ENCODE measurements at places on chromosomes 1 and 21. TPM values are rescaled to one million over a fixed set of nuclear protein-coding genes. Genes with fewer than 3 reads are reported as not detected.

GRCh38 chr21:34642211-34643075 lies 26.4 kb upstream of the CLIC6 start:
- no peaks in the 10 kb centered on the region for H3K36me3 ChIP-seq
- DNase-seq, result no peak
- no peak overlapping the region for H3K27ac ChIP-seq

DNA sequence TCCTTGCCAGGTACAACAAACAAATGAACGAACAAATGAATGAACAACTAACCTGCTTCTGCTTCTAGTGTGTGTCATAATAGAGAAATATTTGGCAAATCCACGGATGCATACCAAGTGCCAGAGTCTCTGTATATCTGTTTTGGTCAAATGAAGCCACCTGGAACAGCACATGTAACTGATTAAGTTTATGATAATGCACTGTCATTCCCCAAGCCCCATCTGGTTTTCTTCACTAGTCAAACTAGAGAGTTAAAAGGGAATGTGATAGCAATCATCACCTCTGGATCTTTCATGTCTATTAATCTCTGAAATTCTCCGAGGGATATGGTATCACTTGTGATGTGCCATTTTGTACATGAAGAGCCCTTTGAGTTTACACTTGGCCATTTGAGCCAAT lies 21.0 kb upstream of the SCAF4 start:
- H3K27ac ChIP-seq, result no peak overlapping the region
- H3K4me3 ChIP-seq, result no peak overlapping the region
- H3K36me3 ChIP-seq, result no peaks in the 10 kb centered on the region
- H3K4me1 ChIP-seq, result no peaks in the 10 kb centered on the region
- no peaks in the 10 kb centered on the region for H3K27me3 ChIP-seq
- DNase-seq, result no peak

DNA sequence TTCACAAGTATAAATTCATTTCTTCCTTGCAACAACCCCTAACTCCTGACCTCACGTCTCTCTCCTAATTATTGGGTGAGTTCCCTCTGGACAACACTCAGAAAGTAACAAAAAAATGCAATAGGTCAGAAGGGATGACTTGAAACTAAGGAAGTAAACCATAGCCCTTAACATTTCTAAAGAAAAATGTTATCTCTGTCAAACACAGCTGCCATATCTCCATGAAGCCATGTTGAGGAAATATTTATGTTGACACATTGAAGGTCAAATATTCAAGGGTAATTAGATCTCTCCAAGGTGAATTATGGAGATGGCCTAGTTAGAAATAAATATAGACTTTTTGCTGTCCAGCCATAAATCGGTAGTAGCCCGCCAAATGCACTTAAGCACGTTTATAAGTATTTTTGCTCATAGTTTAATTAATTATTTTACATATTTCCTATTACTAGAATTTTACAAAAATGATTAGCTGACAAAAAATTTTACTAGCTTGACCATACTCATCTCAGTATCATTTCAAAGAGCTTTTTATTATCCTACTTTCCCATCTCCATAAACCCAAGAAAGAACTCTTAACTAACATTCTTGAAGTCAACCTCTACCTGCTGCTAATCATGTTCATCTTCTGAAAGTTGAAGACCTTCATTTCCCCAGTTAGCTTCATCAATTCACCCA lies 160.1 kb upstream of the PKN2 start:
- no peak for DNase-seq
- no peaks in the 10 kb centered on the region for H3K27me3 ChIP-seq
- no peaks in the 10 kb centered on the region for H3K4me1 ChIP-seq
- H3K4me3 ChIP-seq, result no peak overlapping the region
- H3K36me3 ChIP-seq, result no peaks in the 10 kb centered on the region
- no peak overlapping the region for H3K27ac ChIP-seq

DNA sequence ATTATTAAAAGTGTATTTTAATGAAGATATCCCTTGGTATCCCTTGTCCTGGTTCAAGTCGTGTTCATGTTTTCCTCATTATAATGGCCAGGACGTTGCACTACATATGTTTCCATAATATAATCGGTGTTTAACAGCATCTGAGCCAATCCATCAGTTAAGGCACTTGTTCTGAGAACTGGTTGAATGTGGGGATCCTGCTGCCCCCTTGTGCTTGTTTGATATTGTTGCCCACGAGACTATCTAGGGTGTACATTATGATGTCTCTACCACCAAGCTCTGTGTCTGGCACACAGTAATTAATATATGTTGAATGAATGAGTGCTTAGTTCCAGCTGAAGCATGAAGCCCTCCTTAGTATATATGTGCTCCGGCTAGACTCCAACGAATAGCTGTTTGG lies 193.0 kb downstream of the CACNA1E start:
- no peak overlapping the region for H3K4me3 ChIP-seq
- no peaks in the 10 kb centered on the region for H3K36me3 ChIP-seq
- H3K27me3 ChIP-seq, result peaks cover 12% of the 10 kb centered on the region
- no peaks in the 10 kb centered on the region for H3K4me1 ChIP-seq

DNA sequence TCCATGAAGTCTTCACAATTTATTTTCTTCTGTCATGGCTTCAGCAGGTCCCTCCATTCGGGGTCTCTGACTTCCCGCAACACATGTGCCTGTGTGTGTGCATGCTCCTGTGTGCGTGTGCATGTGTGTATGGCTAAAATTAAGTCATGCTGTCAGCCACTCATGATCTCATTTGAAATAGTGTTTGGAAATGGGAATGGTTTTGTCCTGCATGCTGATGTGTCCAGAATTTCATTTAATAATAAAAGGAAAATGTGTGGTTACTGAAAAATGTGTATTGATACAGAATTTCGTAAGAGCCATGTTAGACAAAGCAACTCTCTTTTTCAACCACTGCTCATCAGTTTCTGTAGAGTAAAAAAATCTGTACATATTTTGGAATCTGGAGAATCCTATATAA lies 123.8 kb upstream of the PRDX6 start:
- peaks cover 28% of the 10 kb centered on the region for H3K4me1 ChIP-seq
- no peak overlapping the region for H3K4me3 ChIP-seq
- no peaks in the 10 kb centered on the region for H3K27me3 ChIP-seq
- DNase-seq, result no peak
- H3K36me3 ChIP-seq, result peaks cover 9% of the 10 kb centered on the region

GRCh38 chr1:32335790-32336590 lies at the start of gene MARCKSL1:
TSS of gene MARCKSL1 (minus strand) at chr1:32336233. CDS start at chr1:32336033, 200 bp downstream.
- H3K27ac ChIP-seq, result peak within 1 kb of the TSS; percentile 87
- H3K27me3 ChIP-seq, result no peaks in the 10 kb centered on the region
- peaks cover 33% of the 10 kb centered on the region for H3K36me3 ChIP-seq
- peak; percentile 90 for DNase-seq

DNA sequence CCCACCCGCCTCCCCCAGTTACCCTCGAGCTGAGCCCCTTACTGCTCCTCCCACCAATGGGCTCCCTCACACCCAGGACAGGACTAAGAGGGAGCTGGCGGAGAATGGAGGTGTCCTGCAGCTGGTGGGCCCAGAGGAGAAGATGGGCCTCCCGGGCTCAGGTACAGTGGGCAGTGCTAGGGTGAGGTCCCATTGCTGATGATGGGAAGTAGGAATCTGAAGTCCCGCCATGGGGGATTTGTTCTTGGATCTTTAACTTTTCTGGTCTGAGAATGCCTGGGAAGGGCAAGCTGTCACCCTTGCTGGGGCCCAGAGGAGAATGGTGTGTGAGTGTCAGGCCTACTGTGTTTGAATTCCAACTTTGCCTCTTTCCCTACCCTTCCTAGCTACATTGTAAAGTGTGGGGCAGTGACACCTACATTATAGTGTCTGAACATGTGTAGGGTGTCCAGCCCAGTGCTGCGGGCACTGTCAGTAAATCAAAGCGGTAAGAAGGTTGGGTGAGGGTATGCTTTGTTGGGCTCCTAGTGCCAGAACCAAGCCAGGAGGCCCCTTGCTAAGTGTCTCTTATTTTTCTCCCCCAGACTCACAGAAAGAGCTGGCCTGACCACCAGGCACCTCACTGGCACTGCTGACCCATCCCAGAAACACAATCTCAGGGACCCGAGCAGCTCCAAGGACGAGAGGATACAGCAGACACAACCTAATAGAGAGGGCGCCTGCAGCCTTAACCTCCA lies 44.7 kb downstream of the YARS1 start:
- H3K4me1 ChIP-seq, result no peaks in the 10 kb centered on the region
- no peak overlapping the region for H3K27ac ChIP-seq
- H3K4me3 ChIP-seq, result no peak overlapping the region
- H3K27me3 ChIP-seq, result no peaks in the 10 kb centered on the region
- peaks cover 33% of the 10 kb centered on the region for H3K36me3 ChIP-seq

DNA sequence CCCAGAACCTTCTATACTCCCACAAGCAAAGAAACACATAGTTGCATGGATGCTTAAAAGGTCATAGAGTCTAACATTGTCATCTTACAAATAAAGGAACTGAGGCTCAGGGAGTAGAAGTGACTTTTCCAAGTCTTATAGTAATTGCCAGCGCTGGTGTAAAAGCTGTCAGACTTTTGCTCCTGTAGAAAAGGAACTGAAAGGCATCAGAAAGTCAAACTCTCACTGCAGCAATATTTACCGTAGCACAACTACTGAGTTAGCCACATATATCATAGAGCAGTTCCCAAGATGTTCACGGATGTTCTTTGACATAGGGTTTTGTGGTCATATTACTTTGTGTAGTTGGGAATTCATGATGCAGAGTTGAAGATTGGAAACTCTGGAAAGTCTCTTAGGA lies 16.6 kb upstream of the USP24 start:
- no peaks in the 10 kb centered on the region for H3K27me3 ChIP-seq
- DNase-seq, result no peak
- no peak overlapping the region for H3K4me3 ChIP-seq
- no peak overlapping the region for H3K27ac ChIP-seq

The RIIAD1 gene
- total RNA-seq, result not detected

The MR1 gene
- total RNA-seq, result 24.8 TPM

The FNDC5 gene
- total RNA-seq, result 1.4 TPM

DNA sequence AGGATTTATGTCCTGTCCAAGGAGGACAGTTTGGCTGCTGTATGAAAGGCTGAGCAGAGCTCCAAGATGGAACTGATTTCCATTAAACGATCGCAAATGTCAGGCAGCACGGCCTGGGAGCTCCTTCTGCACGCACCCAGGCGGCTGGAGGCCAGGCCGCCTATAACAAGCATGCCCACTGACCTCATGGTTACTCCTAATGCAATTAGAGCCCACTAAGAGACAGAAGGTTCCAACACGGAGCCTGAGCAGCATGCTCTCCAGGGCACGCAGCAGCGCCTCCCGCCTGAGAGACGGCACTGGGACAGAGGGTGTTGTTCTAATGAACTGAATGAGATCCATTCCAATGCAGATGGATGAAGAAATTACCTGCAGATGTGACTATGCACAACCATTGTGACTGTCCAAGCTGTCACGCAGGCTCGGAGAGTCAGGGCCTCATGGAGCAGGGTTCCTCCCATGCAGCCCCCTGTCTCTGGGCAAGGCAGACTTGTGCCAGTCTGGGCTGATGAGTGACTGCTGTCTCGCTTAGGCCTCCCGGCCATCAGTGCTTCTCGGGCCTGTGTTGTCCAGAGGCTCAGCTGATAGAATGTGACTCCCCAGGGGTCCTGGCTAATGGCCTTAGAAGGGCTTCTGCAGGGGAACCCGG lies 25.2 kb upstream of the CDCA8 start:
- H3K4me3 ChIP-seq, result no peak overlapping the region
- no peaks in the 10 kb centered on the region for H3K4me1 ChIP-seq
- no peak overlapping the region for H3K27ac ChIP-seq
- H3K27me3 ChIP-seq, result peaks cover 3% of the 10 kb centered on the region
- no peak for DNase-seq

GRCh38 chr1:78440381-78440793 lies 50.4 kb upstream of the PTGFR start:
- H3K4me1 ChIP-seq, result no peaks in the 10 kb centered on the region
- H3K4me3 ChIP-seq, result no peak overlapping the region

The MYOG gene
- total RNA-seq, result not detected

GRCh38 chr1:26099780-26100179 lies 11.8 kb upstream of the PDIK1L start:
- peaks cover 12% of the 10 kb centered on the region for H3K27me3 ChIP-seq
- H3K36me3 ChIP-seq, result no peaks in the 10 kb centered on the region
- no peaks in the 10 kb centered on the region for H3K4me1 ChIP-seq
- no peak overlapping the region for H3K27ac ChIP-seq

- H3K36me3 ChIP-seq, result no peaks in the 10 kb centered on the region
- no peak overlapping the region for H3K4me3 ChIP-seq
- no peak overlapping the region for H3K27ac ChIP-seq
- DNase-seq, result no peak
Observed at GRCh38 chr1:225446981-225447615, 19.3 kb upstream of the LBR start.

DNA sequence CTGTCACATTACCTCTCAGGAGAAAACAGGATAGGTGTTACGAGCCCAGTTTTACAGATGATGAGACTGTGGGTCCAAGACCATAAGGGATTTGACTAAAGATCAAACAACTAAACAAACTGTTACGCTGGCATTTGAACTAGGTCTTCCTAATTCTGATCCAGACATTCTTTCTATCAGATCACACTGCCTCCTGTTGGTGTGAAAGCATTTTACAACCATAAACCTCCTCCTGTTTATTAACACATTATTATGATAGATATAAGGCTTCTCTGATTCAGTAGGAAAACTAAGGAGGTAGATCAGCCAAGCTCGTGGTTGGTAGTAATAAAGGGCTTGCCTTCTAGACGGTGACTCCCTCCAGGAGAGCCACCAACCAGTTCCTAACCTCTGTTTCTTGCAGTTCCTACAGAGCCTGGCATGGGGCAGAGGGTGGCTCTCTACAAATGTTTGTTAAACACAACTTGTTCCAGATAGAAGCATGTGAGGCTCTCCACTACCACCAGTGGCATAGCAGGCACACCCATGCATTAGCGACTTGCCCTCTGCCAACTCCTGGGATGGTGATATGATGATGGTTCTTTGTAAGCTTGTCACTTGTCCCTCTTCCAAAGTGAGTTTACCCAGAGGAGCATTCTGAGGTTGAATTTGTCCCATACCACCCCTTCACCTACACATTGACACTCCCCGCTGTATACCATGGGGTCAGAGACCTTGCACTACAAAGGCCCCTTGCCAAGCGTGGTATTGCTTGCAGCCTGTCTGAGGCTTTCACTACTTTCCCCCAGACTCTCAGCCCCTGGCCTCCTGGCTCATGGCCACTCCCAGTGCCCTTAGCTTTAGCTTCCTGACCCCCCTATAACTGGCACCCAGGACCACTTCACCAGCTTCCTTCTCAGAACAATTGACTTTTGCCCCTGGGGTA lies 96.4 kb upstream of the HOOK1 start:
- no peaks in the 10 kb centered on the region for H3K36me3 ChIP-seq
- no peak for DNase-seq
- no peak overlapping the region for H3K27ac ChIP-seq
- no peaks in the 10 kb centered on the region for H3K27me3 ChIP-seq
- H3K4me1 ChIP-seq, result no peaks in the 10 kb centered on the region

The ZNF436 gene
- 5.6 TPM for total RNA-seq

DNA sequence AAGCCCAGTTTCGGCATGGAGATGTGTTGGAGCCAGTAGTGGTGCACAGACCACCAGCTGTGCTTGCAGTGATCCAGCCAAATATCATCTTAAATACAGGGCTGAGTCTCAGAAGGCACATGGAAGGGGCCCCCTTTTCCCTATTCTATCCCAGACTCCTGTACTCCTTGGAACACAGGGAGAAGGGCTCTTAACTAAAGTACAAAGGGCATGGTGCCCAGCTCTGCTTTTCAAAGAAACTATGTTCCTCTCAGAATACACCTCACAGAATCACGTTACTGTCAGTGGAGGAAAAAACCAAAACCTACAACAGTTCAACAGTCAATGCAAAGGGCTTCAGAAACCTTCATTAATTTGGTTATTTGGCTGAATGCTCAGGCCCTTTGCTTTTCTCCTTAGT lies 180.6 kb upstream of the C1orf105 start:
- no peaks in the 10 kb centered on the region for H3K27me3 ChIP-seq
- H3K4me1 ChIP-seq, result no peaks in the 10 kb centered on the region
- H3K27ac ChIP-seq, result no peak overlapping the region

- H3K27me3 ChIP-seq, result no peaks in the 10 kb centered on the region
- no peak overlapping the region for H3K27ac ChIP-seq
- no peak overlapping the region for H3K4me3 ChIP-seq
- H3K4me1 ChIP-seq, result no peaks in the 10 kb centered on the region
- peaks cover 99% of the 10 kb centered on the region for H3K36me3 ChIP-seq
Observed at GRCh38 chr1:19101244-19101643, 108.8 kb downstream of the UBR4 start.

The MATN1 gene
- 0.93 TPM for total RNA-seq
